ENCODE measurements at places on chromosomes 3 and 15. TPM values are rescaled to one million over a fixed set of nuclear protein-coding genes. Genes with fewer than 3 reads are reported as not detected.
A peak's percentile ranks its signal among the peaks of the same experiment; 100 is the strongest.

DNA sequence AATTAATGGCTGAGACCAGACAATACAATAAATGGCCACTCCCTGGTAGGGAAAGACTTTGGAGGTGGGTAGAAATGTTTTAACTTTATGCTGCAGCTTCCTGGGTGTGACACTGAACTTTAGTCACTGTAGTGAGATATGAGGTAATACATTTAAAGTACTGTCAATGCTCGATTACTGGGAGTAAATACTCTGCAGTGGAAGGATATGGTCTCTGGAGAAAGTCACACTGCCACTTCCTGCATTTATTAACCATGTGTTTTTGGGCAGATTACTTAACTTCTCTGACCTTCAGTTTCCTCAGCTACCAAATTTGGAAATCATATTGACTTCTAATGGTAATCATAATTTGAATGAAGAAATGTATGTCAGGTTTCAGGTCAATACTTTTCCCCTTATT lies 317.1 kb upstream of the TGFBR2 start:
- no peak for DNase-seq

The SCN11A gene
- not detected for total RNA-seq

DNA sequence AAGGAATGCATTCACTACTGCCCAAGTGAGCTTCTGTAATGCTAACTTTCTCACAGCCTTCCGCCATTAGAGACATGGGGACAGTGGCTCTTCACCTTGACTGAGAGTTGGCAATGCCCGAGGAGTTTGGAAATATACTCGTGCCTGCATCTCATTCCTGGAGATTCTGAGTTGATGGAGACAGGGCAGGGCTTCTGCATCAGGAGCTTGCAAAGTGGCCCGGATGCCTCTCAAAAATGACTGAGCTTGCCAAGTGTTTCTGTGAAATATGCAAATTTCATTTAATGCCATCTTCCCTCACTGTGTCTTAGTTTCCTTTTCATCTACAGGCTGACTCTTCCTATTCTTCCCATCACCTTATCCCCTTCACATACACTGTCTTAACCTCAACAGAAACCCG lies 346.2 kb downstream of the GRM7 start:
- no peak for DNase-seq

GRCh38 chr3:114494498-114494897 lies 200.7 kb downstream of the TIGIT start:
- no peak for DNase-seq

DNA sequence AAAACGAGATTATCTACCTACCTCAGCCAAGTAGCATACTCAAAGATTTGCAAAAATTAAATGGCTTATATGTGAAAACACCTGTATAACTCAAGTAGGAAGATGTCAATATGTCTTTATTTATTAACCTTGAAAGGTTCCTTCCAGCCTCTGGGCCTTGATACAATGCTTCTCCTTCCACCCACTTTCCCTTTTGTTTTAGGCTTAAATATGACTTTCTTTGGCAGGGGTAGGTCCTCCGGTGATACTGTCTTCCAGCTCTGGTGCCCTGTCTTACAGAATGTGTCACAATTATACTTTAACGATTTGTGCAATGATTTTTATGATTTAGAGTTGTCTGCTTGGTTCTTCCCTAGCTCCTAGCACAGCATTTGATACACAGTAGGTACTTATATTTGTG lies 4.1 kb downstream of the LINS1 start:
- DNase-seq: no peak

The POC1A gene
- 1.3 TPM for total RNA-seq

The SATB1 gene
- total RNA-seq: 48.3 TPM

- no peak for DNase-seq
These were observed 168.4 kb downstream of the STAC start for GRCh38 chr3:36548712-36549111.

GRCh38 chr15:85762756-85763127 lies 32.0 kb downstream of the KLHL25 start:
- DNase-seq: peak; percentile 79

The HAPLN3 gene
- total RNA-seq: 2.7 TPM

GRCh38 chr15:101652786-101653430 lies 727 bp upstream of the TM2D3 start:
- no peak for DNase-seq

GRCh38 chr3:30760040-30760695 lies 134.3 kb downstream of the GADL1 start:
- no peak for DNase-seq

DNA sequence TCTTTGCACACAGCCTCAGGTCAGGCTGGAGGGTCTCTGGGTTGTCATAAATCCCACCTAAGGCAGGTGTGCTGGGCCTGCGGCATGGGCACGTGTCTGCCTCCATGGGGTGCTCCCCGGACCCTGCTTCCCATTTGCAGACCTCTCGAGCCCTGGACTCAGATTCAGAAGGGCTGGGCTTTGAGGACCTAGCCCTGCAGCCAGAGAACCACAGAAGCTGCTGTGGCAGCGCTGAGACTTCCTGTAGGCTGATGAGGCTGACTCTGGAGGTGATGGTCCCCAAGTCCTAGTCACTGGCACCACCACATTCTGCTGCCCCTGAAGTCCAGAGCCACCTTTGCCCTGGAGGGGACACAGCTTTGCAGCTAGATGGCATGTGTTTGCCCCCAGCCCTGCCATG lies 156.4 kb downstream of the LRRC28 start:
- DNase-seq: no peak

The UBAP1L gene
- total RNA-seq: 1.7 TPM

DNA sequence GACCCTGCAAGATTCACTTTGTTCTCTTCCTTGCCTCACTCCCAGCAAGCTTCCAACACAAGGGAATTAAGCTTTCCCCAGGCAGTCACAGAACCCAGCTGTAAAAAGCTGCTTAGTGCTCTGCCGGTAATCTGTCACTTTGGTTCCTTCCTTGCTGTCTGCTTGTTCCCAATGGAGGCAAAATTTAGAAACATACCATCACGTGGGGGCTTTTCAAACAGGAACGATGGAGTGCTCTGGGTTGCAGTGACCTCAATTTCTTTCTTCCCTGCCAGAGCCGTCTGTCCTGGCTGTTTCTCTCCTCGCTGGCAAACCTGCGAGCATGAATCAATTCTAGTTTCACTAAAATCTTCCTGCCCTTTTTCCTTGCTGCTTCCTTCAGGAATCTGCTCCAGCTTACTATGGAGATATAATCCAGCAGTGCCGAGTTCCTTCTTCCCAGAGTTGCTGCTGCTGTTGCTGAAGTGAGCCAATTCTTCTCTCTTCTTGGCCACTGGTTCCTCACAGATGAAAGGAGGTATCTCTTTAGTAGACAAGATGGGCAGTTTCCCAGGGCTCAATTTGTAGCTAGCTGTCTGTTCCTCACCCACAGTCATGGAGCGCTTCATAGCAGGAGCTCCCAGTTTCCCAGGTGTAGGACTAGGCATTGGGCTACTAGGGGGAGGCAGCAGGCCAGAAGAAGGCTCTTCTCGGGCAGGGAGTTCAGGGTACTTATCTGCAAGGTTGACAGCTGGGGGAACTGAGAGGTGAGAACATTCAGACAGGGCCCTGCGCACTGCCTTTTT lies 88.1 kb downstream of the DHX30 start:
- peak; percentile 31 for DNase-seq

- no peak for DNase-seq
These were observed 24.4 kb downstream of the IL5RA start for GRCh38 chr3:3085782-3086181.

GRCh38 chr15:38516626-38517025 lies 48.0 kb downstream of the RASGRP1 start:
- no peak for DNase-seq

GRCh38 chr15:26891448-26892181 lies 24.8 kb downstream of the GABRA5 start:
- peak; percentile 45 for DNase-seq

DNA sequence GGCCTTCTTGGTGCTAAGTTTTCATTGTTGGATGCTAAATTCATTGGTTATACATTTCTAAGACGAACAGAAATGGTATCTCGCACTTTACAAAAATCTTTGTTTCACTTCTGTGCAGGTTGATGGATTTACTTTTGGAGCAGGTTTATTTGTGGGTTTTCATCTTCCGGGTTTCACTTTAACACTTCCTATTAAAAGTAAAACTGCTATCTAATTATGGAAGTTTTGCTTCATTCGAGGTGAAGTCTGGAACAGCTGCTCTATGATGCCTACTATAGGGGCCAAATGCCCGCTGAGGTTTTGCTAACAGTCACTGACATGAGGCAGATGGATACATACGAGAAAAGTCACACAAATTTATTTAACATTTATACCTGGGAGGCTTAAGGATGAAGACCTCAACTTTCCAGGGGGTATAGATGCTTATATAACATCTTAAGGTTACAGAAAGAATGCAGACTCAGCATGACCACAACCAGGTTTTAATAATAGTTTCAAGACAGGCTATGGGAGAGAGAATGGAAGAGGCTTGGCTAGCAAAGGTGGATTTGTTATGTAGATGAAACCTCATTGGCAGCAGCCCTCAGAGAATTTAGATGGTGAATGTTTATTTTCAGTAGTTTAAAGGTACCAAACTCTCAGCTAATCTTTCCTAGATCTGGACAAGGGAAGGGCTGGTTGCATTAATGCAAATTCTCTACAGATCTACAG lies 54.2 kb downstream of the OSTN start:
- DNase-seq: no peak

DNA sequence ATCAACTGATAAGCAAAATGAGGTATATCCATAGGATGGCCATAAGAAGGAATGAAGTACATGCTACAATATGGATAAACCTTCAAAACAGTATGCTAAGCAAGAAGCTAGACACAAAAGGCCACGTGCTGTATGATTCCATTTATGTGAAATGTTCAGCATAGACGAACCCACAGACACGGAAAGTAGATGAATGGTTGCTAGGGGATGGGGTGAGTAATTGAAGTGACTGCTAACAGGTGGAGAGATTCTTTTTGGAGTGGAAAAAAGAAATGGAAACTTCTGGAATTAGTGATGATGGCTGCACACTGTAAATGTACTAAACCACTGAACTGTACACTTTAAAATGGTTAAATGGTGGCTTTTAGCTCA lies 630 bp upstream of the EFCAB12 start:
- no peak for DNase-seq

The AGBL1 gene
- not detected for total RNA-seq

DNA sequence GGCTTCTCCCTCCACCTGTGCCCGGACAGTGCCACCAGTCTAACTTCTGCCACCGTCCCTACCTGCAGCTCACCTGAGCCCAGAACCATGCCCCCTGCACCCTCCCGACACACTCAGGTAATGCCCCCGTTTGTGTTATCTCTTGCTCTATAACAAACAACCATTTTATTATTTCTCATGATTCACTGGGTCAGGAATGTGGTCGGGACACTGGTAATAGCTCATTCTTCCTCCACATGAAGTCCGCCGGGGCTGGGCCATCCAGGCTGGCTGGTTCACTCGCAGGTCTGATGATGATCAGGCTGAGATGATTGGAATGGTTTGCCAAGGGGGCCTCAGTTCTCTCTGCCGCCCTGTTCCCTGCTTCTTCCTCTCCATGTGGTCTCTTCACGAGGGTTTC lies 20.3 kb upstream of the NR2E3 start:
- no peak for DNase-seq

GRCh38 chr15:58070801-58071418 lies 5.4 kb upstream of the ALDH1A2 start:
- DNase-seq: peak; percentile 60

The USF3 gene
- 14.0 TPM for total RNA-seq

The SCAANT1 gene
- not detected for total RNA-seq

- no peak for DNase-seq
These were observed 140.5 kb downstream of the LRRK1 start for GRCh38 chr15:101059381-101060341.

The CSTA gene
- total RNA-seq: 4.1 TPM

The XRN1 gene
- total RNA-seq: 26.4 TPM

The SCG5 gene
- not detected for total RNA-seq

The UNC13C gene
- total RNA-seq: 0.57 TPM

The DCLK3 gene
- total RNA-seq: 0.03 TPM

DNA sequence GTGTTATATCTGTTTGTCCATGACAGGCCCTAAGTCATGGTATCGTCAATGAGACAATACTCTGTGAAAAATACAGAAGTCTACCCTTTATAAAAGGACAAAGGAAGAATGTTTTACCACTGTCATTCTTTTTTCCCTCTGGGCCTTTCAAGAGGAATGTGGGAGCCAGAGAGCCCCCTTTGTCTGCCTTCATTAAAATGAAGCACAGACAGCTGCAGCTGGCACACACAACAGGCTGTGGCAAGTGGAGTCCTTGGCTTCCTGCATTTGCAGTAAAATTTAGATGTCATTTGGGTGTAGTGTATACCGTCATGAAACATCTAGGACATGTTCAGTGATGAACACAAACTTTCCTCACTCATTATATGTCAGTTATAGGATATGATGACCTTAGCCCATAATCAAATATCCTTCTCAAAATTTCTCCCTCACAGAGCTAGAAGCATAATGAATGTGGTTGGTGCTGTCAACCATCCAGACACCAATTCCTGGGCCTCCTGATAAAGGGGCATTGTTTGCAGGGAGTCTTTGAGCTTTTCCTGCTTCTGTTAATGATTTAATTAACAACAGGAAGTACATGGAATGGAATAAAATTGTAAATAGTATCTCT lies 76.4 kb downstream of the DHX36 start:
- DNase-seq: no peak

The ATP6V1A gene
- 28.9 TPM for total RNA-seq

The FAM174B gene
- total RNA-seq: 13.2 TPM

- no peak for DNase-seq
These were observed 76.8 kb upstream of the DPH6 start for GRCh38 chr15:35622641-35623340.

The SPATA16 gene
- not detected for total RNA-seq

- DNase-seq: no peak
These were observed 40.2 kb downstream of the DOCK3 start for GRCh38 chr3:50714946-50715345.

DNA sequence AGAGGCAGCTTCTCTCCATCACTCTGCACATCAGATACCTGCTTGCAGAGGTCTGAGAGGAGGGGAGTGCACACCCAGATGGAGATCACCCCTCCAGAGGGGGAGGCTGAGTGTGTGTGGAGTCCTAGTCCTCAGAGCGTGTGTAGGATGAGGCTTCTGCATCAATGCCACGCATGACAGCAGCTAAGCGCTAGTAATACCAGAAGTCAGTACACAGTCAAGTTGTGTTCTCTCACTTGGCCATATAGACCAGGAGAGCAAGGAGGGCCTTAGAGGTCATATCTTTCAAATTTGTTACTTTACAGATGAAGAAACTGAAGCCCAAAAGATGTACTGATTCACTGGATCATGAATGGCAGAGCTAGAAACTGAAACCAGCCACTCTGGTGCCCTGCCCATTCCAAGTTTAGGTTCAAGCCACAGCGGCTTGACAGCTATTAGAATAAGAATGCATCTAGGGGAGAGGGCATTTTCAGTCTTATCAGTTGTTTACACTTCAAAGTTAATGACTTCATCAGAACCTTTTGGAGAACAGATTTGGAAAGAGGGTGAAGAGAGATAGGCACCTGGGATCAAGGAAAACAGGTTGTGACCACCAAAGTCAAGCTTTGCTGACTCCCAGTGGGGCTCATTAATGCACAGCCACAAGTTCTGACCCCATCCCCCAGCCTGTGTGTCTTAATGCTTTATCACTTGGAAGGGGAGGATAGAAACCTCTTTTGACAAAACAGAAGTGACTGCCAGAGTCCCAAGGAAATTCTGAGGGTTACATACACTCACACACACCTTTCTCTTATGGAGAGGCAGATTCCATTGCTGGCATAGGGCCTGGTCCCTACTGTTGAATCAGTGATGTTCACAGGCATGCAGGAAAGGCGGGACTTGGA lies 310.3 kb downstream of the CHST2 start:
- no peak for DNase-seq

GRCh38 chr3:132401255-132401654 lies 16.0 kb upstream of the DNAJC13 start:
- no peak for DNase-seq

GRCh38 chr3:139222100-139222657 lies 121.6 kb upstream of the MRPS22 start:
- no peak for DNase-seq

- no peak for DNase-seq
These were observed 135.0 kb downstream of the TFG start for GRCh38 chr3:100844063-100844936.

Data from right cardiac atrium (tissue), 5 donors.